ENCODE measurements at places on chromosomes 7 and 10. TPM values are rescaled to one million over a fixed set of nuclear protein-coding genes. Genes with fewer than 3 reads are reported as not detected.

DNA sequence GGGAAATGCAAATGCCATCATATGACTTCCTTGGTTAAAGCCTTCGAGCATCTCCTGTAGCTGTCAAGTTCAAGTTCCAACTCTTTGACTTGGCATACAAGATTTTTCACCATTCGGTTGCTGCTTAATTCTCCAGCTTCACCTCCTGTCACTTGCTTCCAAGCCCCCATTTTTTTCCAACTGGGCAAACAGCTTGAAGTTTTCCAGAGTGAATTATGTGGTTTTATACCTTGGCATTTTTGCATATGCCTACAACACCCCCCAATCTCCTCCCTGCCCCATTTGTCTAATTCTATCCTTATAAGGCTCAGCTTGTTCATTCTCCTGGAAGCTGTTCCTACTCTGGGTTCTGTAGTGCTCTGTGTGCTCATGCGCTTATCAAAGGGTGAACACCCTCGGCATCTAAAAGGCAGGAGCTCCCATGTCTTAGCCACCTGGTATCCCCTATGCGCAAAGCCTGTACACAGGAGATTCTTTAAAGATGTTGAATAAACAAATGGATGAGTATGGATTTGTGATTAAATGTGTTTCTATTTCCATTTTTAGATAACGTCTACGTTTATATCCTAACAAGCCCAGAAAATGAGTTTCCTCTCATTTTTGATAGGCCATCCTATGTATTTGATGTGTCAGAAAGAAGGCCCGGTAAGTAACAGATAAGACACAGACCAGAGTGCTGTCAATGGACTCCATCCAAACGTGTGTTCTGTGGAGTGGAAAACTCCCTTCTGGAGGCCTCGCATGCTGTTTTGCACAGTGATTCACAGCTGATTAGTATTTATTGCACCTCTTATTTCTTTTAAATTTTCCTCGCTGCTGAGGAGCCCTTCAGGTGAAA lies 52.5 kb downstream of the CDHR3 start:
- no peaks in the 10 kb centered on the region for H3K36me3 ChIP-seq
- no peak overlapping the region for H3K4me3 ChIP-seq
- DNase-seq, result no peak
- no peak overlapping the region for H3K27ac ChIP-seq
- H3K27me3 ChIP-seq, result no peaks in the 10 kb centered on the region

GRCh38 chr7:22841954-22842353 lies 19.3 kb upstream of the TOMM7 start:
- no peak overlapping the region for H3K4me3 ChIP-seq
- H3K27ac ChIP-seq, result no peak overlapping the region
- no peak for DNase-seq

NPTX2 gene
- total RNA-seq, result 44.2 TPM

DNAJC30 gene
- total RNA-seq, result 16.0 TPM

DNA sequence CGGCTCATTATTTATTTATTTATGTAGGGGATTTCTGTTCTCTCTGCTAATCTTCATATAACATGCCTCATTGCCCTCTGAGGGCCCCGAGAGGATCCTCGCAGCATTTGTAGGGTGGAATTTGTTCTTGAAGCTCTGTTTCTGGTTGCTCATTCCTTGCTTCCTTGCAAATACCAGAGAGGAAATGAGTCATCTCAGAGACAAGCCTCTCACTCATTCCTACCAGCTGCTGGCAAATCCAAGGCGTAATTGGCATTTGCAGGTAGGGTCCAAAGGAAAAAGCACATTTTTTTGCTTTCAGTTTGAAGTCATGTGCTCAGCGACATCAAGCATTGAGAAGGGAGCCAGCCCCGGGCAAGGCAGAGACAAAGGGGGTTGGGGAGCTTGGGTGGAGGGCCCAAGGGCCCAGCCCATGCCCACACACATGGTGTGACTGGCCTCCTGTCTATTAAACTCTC lies 501.6 kb downstream of the GALNT17 start:
- no peaks in the 10 kb centered on the region for H3K36me3 ChIP-seq
- DNase-seq, result peak; percentile 64
- peaks cover 18% of the 10 kb centered on the region for H3K4me1 ChIP-seq
- no peak overlapping the region for H3K4me3 ChIP-seq

KCNIP2 gene
- 1.1 TPM for total RNA-seq

ZSWIM8 gene
- total RNA-seq, result 106 TPM

CAV1 gene
- 156 TPM for total RNA-seq

STARD3NL gene
- 19.7 TPM for total RNA-seq

IFIT1B gene
- not detected for total RNA-seq

SPDYE2 gene
- total RNA-seq, result not detected

DNA sequence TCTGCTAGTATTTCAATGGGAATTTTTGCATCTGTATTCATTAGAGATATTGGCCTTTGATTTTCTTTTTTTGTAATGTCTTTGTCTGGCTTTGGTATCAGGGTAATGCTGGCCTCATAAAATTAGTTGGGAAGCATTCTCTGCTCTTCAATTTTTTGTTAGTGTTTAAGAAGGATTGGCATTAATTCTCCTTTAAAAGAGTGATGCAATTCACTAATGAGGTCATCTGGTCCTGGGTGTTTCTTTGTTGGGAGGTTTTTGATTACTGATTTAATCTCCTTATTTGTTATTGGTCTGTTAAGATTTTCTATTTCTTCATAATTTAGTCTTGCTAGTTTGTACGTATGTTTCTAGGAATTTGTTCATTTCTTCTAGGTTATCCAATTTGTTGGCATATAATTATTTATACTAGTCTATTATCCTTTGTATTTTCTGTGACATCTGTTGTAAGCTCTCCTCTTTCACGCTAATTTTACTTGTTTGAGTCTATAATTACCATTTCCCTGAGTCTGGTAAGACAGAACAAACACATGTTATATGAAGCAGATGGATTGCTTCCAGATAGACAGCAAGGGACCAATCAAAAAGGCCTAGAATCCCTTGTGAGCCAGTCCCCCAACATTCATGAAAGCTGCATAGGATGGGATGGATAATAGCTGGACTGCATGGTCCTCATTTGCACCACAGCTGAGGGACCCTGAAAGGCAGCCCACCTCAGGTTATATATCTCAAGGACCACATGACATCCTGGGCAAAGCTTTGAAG lies 54.4 kb downstream of the MTPAP start:
- no peak overlapping the region for H3K4me3 ChIP-seq
- no peaks in the 10 kb centered on the region for H3K4me1 ChIP-seq
- no peaks in the 10 kb centered on the region for H3K36me3 ChIP-seq
- no peak for DNase-seq
- H3K27me3 ChIP-seq, result no peaks in the 10 kb centered on the region
- no peak overlapping the region for H3K27ac ChIP-seq
